ENCODE measurements at places on chromosomes 2 and 18.

- DNase-seq = no peak
Measured at GRCh38 chr18:33923980-33924379, 300.7 kb downstream of the NOL4 start.

GRCh38 chr18:72819050-72819449 lies 48.7 kb downstream of the NETO1 start:
- no peak for DNase-seq

GRCh38 chr2:73063472-73063871 lies 8.0 kb downstream of the SFXN5 start:
- no peak for DNase-seq

GRCh38 chr2:111617299-111618225 lies 266.4 kb downstream of the ANAPC1 start:
- DNase-seq = no peak

GRCh38 chr18:31990823-31991222 lies 27.8 kb upstream of the RNF125 start:
- DNase-seq = no peak

DNA sequence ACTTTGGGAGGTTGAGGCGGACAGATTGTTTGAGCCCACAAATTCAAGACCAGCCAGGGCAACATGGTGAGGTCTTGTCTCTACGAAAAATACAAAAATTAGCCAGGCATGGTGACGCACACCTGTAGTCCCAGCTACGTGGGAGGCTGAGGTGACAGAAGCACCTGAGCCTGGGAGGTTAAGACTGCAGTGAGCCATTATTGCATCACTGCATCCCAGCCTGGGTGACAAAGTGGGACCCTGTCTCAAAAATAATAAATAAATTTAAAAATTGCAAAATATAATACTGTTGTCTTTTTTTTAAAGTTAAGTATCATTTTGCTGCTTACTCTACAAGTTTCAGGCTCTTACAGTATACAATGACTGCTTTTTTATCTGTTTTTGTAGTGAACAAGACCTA lies 4.0 kb upstream of the ANKRD12 start:
- no peak for DNase-seq
